T-cell (primary cell): ENCODE measurements at places on chromosomes 3 and 15. TPM values are rescaled to one million over a fixed set of nuclear protein-coding genes. Genes with fewer than 3 reads are reported as not detected.
A peak's percentile ranks its signal among the peaks of the same experiment; 100 is the strongest.

Gene BTLA
- total RNA-seq, result 13.7 TPM

Gene SLC2A2
- not detected for total RNA-seq

Gene ZBTB38
- 61.6 TPM for total RNA-seq

Gene MEF2A
- total RNA-seq, result 35.4 TPM

Gene RASGRP1
- total RNA-seq, result 141 TPM

Gene CRYGS
- 10.4 TPM for total RNA-seq

Gene AADACL2
- total RNA-seq, result not detected

DNA sequence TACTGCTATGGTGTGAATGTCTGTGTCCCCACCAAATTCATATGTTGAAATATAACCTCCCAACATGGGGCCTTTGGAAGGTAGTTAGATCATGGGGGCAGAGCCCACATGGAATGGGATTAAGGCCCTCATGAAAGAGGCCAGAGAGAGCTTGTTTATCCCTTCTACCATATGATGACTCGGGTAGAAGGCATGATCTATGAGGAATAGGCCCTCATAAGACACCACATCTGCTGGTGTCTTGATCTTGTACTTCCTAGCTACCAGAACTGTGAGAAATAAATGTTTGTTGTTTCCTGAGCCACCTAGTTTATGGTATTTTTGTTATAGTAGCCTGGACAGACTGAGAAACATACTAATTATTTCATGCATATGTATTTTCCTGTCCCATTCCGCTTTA is 51.9 kb downstream of the WWTR1 start:
- no peak overlapping the region for H3K4me3 ChIP-seq
- no peak overlapping the region for H3K27ac ChIP-seq
- no peaks in the 10 kb centered on the region for H3K36me3 ChIP-seq
- no peak for DNase-seq
- H3K4me1 ChIP-seq, result no peaks in the 10 kb centered on the region

DNA sequence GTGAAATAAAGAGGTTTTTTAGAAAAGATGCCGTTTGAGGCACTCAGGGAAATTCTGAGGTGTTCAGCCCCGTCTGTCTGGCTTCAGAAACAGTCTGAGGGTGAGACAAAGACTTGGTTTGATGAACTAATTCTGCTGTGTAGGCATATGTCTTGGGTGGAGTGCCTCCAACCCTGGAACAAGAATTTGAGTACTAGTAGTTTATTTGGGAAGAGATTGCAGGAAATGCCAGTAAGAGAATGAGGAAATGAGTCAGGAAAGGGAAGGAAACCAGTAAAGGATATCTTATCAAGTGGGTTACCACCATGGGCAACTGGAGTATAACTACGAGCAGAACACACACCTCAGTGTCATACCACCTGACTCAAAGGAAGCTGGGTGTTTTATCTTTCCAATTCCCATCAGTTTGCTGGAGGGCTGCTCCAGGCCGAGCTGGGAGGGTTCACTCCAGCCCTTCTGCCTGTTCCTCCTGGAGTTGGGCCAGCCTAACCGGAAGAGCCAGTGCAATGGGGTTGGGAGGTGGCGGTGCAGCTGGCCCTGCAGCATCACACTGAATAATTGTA is 75.3 kb downstream of the TGFBR2 start:
- no peak for DNase-seq
- no peak overlapping the region for H3K4me3 ChIP-seq
- peak overlapping the region; percentile 20 for H3K27ac ChIP-seq
- H3K4me1 ChIP-seq, result peaks cover 74% of the 10 kb centered on the region

DNA sequence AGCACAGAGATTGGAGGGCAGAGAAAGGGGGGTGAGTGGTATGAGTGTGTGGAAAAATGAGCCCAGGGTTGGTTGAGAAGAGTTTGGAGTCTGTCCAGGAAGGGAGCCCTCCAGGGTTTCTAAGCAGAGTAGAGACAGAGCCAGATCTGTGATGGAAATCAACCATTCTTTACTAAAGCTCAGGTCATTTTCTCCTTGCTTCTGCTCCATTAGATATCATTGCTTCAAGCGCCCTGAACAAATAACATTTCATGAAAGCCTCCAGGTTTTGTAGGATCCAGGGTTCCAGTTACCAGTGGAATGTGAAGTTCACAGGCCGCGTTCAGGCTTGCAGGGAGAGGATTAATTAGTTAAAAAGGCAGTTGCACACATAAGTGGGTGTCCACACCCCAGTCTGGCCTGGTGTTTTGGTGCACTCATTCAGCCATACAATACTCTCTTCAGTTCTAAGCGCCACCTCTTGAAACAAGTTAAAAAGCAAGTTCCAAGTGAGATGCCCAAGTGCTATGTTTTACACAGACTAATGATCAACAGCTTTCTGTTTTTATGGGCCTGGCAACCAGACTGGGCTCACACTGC is 16.4 kb upstream of the BOC start:
- no peaks in the 10 kb centered on the region for H3K27me3 ChIP-seq
- no peak for DNase-seq
- H3K4me3 ChIP-seq, result no peak overlapping the region
- H3K4me1 ChIP-seq, result no peaks in the 10 kb centered on the region
- H3K27ac ChIP-seq, result no peak overlapping the region

GRCh38 chr15:93415576-93415975 is 326.6 kb upstream of the RGMA start:
- no peaks in the 10 kb centered on the region for H3K4me1 ChIP-seq
- no peak overlapping the region for H3K4me3 ChIP-seq
- no peak overlapping the region for H3K27ac ChIP-seq
- H3K27me3 ChIP-seq, result peaks cover 13% of the 10 kb centered on the region
- H3K36me3 ChIP-seq, result no peaks in the 10 kb centered on the region

- DNase-seq, result no peak
- H3K27ac ChIP-seq, result no peak overlapping the region
- no peaks in the 10 kb centered on the region for H3K27me3 ChIP-seq
- H3K4me3 ChIP-seq, result no peak overlapping the region
- H3K36me3 ChIP-seq, result no peaks in the 10 kb centered on the region
- H3K4me1 ChIP-seq, result no peaks in the 10 kb centered on the region
These were observed 53.9 kb upstream of the GRM7 start for GRCh38 chr3:6806991-6807390.

GRCh38 chr15:66164788-66165187 is 88.8 kb downstream of the MEGF11 start:
- no peaks in the 10 kb centered on the region for H3K27me3 ChIP-seq
- no peaks in the 10 kb centered on the region for H3K4me1 ChIP-seq
- H3K27ac ChIP-seq, result no peak overlapping the region
- H3K36me3 ChIP-seq, result no peaks in the 10 kb centered on the region

DNA sequence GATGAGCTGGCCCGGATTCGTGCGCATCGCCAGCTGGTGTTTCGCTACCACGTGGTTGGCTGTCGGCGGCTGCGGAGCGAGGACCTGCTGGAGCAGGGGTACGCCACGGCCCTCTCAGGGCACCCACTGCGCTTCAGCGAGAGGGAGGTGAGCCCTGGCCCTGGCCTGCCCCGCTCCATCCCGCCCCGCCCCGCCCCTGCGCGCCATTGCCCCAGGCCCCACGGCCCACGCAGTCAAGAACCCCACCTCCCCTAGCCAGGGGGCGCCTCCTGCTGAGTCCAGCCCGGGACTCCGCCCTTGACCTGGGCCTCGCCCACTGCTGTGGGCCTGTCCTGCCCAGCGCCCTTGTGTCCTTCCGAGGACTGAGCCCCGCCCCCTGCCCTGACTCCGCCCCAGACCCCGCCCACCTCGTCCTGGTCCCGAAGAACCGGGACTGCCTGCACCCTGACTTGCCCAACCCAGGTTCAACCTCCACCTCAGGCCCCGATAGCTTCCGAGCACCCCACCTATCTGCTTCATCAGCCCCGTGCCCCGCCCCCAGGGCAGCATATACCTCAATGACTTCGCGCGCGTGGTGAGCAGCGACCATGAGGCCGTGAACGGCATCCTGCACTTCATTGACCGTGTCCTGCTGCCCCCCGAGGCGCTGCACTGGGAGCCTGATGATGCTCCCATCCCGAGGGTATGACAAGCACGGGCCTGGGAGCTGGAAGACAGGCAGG is 14.8 kb downstream of the NT5DC2 start:
- no peak for DNase-seq
- H3K27me3 ChIP-seq, result no peaks in the 10 kb centered on the region
- H3K36me3 ChIP-seq, result no peaks in the 10 kb centered on the region
- no peaks in the 10 kb centered on the region for H3K4me1 ChIP-seq
- no peak overlapping the region for H3K27ac ChIP-seq

DNA sequence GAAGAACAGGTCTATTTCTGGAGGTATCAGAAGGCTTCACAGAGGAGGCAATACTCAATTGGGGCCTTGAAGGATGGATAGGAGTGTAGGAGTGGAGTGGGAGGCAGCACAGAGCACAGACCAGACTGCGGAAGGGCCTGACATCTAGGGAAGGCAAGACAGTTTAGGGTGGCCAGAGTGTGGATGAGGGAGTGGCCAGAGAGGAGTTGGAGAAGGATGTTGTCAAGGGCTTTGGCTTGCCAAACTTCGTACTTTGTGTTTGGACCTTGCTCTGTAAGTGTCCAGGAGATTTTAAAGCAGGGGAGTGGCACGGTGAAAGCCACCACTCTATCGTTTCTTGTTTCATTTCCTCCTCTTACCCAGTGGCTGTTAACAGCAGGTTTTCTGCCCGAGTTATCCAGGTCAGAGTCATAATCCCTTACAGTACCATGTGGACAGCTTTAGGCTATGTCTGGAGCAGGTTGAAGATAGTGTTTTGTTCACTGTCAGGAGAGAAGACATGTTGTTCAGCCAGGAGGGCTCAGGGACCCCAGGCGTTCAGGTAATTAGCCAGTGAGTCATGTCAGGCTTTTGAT is 12.3 kb downstream of the SMAD3 start:
- DNase-seq, result no peak
- H3K4me3 ChIP-seq, result no peak overlapping the region
- H3K27ac ChIP-seq, result peak overlapping the region; percentile 30
- H3K36me3 ChIP-seq, result no peaks in the 10 kb centered on the region

- H3K27me3 ChIP-seq, result no peaks in the 10 kb centered on the region
- H3K27ac ChIP-seq, result no peak overlapping the region
- no peaks in the 10 kb centered on the region for H3K4me1 ChIP-seq
These were observed 113.2 kb upstream of the TJP1 start for GRCh38 chr15:29935296-29936004.

GRCh38 chr3:73765878-73766545 is 141.3 kb upstream of the PDZRN3 start:
- DNase-seq, result no peak
- H3K4me3 ChIP-seq, result no peak overlapping the region
- no peaks in the 10 kb centered on the region for H3K36me3 ChIP-seq
- H3K27me3 ChIP-seq, result no peaks in the 10 kb centered on the region
- no peak overlapping the region for H3K27ac ChIP-seq
- H3K4me1 ChIP-seq, result no peaks in the 10 kb centered on the region

GRCh38 chr3:13420045-13420830 is at the start of gene NUP210:
Gene NUP210 (minus strand): TSS chr3:13420322. CDS start chr3:13420226, 96 bp downstream.
- H3K27ac ChIP-seq, result peak within 1 kb of the TSS; percentile 97
- H3K36me3 ChIP-seq, result no peaks in the 10 kb centered on the region
- H3K4me3 ChIP-seq, result peak within 1 kb of the TSS; percentile 75
- H3K4me1 ChIP-seq, result peaks cover 48% of the 10 kb centered on the region
- no peaks in the 10 kb centered on the region for H3K27me3 ChIP-seq
